BJ (cell line): ENCODE measurements at places on chromosomes 6 and 20.

GRCh38 chr6:150741633-150742200, 123.8 kb upstream of the MTHFD1L start:
- no peak for DNase-seq

- no peak for DNase-seq
Measured at GRCh38 chr6:27138837-27139755, 108.4 kb upstream of the PRSS16 start.

- no peak for DNase-seq
Measured at GRCh38 chr6:26571592-26572296, 25.0 kb upstream of the ABT1 start.

- no peak for DNase-seq
Measured at GRCh38 chr6:24667378-24667803, 514 bp downstream of the ACOT13 start.

DNA sequence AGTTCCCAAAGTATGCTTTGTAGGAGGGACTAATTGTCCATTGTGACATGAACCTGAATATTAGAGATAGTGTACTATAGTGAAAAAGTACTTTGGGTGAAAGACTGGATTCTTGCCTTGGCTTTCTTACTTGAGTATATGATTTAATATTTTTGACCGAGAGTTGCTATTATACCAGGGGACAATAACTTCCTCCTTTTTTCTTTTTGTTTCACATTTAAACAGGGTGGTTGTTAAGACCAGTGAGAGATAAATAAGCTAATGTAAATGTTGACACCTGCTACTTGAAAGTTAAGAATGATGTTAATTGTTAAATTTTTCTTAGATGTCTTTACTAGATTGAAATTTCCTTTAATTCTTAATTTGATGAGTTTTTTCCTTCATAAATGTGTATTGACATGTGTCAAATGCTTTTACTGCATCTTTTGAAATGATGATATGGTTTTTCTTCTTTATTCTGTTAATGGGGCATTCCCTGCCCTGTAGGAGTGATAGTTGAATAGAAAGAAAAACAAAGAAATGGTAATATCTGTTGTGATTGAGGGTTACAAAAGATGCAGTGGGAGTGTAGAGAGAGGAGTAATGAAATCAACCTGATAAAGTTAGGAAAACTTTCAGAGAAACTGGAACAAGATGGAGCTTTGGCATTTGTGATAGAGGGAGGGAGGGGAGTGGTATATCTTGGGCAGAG, 48.4 kb downstream of the ZFAND3 start:
- no peak for DNase-seq

DNA sequence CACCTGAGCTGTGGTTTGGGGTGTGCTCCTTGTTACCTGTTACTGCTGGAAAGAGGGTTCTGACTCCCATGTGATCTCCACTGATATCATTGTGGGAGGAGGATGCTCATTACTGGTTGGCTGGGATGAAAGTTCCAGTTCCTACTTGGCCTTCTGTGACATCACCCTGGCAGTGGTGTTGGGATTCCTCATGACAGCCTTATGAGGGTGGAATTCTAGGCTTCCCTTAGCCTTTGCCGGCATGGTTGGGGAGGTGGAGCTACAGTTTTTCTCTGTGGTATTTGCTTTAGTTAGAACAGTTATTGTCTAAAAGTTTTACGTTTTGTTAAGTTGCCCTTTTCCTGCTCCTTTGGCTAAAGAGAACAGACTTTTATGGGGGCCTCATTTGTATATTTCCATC, 112.1 kb downstream of the AFG1L start:
- DNase-seq = no peak

DNA sequence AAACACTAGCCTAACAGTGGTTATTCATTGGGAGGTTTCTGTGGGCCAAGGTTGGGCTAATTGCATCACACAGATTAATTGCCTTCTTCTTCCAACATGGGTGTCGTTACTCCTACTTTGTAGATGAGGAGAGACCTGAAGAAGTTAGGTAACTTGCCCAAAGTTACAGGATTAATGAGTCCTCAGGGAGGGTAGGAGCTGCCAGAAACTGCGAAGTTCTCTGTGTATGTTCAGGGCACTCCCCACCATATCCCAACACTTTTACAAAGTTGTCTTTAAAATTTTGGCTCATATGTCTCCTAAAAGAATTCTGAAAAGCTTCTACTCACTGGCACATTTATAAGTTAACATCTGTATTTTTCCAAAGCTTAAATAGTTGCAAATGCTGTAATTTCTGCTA, 323.5 kb upstream of the HSF2 start:
- no peak for DNase-seq

- DNase-seq = no peak
Measured at GRCh38 chr6:2652611-2653010, 98.1 kb downstream of the MYLK4 start.

- DNase-seq = no peak
Measured at GRCh38 chr20:43825581-43825980, 89.1 kb upstream of the TOX2 start.

DNA sequence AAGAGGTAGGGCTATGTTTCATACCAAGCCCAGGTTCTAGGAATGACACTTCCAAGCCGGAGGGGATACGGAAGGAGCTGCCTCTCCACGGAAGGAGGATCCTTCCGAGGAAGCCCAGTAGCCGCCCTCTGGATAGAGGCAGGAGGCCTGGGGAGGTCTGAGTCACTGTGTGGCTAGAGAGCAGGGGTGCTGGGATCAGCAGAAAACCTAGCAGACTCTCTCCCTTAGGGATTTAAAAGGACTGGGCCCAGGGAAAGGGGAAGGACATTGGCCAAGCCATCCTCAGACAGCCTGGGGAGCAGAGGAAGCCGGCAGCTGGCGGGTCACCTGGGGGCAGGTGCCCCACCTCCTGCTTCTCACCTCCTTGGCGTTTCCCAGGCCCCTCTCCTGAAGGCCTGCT, 36.6 kb upstream of the NFATC2 start:
- no peak for DNase-seq

- no peak for DNase-seq
Measured at GRCh38 chr6:136226674-136227377, 23.3 kb downstream of the MTFR2 start.

- DNase-seq = no peak
Measured at GRCh38 chr6:142925575-142926110, 19.3 kb downstream of the HIVEP2 start.

GRCh38 chr6:154414021-154414813, 57.6 kb upstream of the IPCEF1 start:
- no peak for DNase-seq

DNA sequence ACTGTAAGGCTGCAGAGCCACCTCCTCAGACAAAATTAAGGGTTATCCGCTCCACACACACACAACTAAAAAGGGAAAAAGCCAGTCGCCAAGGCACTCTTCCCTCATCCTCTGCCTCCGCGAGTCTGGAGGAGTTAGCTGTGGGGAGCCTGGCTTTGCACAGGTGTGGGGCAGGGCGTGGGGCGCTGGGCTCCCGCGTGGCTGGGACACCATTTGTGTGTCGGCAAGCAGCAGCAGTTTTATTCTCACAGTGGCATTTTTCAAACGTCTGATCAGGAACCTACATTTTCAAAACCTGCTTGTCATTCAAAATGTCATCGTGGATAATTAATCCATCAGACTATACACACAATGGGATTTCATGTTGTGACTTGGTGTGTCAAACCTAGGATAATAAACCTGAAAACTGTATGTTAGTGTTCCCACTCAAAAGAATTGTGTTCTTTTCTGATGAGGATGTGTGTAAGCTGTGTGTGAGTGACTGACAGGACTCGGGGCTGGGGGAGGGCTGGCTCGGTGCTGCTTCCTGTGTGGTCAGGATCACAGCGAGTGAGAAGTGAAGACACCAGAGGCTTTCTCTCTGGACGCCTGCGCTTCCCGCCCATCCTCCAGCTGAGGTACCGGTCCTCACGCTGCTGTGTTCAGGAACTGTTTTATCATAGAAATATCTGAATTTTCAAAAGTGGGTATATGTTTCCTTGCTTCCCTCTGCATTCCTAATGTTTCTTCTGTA, 83.1 kb downstream of the IRF4 start:
- DNase-seq = no peak

DNA sequence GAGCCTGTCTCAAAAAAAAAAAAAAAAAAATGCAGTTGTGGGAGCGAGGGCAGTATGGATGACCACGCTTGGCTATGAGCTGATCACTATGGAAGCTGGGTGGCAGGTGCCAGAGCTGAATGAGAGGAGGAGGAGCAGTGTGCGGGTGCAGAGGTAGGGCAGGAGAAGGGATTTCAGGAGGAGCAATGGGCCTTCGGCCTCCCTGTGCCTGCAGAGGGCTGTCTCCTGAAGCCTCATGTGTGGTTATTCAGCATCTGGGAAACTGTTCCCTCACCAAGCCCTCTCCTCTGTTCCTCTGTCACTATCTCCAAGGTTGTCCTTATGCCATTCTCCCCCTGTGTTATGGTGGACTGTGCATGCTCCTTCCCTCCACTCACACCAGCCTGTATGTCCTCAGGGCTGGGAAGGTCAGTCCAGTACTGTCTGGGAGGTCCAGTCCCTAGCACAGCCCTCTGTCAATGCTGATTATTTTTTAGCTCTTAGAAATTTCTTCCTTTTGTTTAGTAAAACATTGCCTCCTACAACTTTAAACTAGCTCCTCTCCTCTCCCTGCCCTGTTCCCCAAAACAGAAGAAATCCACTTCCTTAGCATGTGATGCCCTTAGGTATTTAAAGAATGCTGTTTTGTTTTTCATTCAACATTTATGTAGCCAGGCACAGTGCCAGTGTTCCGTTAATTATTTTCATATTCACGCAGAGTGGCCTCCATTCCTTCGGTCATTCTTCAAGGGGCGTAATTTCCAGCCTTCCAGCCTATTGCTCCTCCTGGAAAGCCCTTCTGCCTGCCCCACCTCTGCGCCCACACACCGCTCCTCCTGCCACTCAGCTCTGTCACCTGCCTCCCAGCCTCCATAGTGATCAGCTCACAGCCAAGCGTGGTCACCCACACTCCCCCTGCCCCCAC, 48.9 kb downstream of the CNBD2 start:
- DNase-seq = peak; percentile 77

GRCh38 chr6:14165091-14165490, 47.5 kb downstream of the CD83 start:
- peak; percentile 31 for DNase-seq

DNA sequence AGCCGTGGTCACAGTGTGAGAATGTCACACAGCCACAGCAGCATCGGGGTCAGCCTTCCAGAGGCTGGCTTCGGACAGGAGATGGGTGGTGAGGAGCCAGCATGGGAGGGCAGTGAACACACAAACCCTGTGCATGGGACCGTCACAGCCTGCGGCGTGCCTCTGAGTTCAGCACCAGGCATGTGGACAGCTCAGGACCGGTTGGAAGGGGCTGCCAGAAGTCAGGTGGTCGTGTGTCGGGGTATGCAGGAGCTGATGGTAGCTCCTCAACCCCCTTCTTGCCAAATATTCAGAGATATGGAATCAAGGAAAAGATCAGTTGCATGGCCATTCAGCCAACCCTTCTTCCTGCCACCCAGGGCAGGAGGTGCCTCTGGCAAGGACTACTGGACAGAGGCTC, 28.2 kb downstream of the MYT1 start:
- no peak for DNase-seq

DNA sequence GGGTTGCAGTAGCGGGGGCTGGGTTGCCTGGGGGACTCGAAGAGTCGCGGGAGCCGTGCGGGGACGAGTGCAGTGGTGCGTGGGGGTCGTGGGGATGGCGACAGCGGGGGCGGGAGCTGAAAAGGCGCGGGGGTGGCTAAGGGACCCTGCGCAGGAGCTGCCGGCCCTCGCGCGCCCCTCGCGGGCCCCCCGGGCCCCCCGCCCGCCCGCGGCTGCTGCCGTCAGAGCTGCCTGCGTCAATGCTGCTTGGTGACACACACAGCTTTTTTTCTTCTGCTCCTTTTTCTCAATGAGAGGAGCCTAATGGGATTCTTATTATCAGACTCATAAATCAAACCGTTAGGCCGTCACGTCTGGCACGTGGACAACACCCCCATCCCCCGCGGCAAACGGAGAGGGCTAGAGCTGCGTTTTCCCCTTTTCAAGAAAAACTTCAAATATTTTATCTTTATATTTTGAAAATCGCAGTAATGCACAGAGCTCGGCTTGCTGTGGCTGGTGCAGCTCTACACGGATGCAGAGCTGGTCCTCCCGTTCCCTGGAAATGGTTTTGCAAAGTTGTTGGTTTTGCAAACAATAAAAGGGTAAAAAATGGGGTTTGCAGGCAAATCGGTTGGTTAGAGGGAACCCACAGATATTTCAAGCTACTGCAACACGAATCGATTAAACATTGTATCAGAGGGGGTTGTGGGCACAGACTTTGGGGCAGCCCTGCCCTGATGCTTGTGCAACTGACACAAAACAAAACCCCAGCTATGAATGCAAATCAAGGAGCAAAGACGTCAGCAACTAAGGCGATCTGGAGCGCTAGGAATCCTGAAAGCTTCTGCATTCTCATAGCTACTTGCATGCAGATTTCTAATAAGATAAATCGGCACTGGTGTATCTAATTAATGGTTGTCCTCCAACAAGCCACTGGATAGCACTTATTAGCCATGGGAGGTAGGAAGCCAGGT, 161.4 kb downstream of the TBXT start:
- no peak for DNase-seq

DNA sequence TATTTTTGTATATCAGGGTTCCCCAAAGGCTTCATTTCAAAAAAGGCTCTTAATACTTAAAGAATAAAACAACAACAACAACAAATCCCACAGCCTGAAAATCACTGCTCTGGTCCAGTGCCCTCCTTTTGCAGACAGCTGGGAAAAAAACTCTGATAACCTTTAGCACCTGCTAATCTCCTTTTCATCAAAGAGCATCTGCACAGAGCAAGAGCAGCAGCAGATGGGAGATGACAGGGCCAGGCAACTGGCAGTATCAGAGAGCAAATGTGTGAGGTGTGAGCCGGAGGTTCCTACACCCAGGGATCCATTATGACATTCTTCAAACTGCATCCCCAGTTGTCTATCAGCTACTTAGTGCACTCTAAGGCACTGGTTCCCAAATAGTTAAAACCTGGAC, 25.7 kb downstream of the TTI1 start:
- no peak for DNase-seq

DNA sequence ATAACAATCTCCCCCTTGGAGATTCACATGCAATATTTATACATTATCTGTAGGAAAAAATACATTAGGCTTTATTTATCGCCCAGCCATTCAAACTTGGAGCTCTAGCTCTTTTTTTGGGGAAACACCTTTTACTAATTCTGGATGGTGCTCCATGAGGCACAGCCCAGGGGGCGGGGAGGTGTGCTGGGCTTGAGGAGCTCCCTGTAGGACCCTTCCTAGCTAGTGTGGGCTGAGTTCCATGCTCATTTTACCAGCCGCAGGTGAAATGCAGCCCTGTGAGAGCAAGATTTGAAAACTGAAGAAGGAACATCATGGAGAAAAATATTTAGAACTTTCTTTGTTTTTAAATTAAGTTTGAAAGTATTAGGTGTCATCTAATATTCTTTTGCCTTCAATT, 99.6 kb upstream of the POPDC3 start:
- no peak for DNase-seq

- DNase-seq = no peak
Measured at GRCh38 chr20:53503517-53503919, 90.1 kb downstream of the ZNF217 start.
